ENCODE measurements at places on chromosomes 1 and 21.

- no peak for DNase-seq
These were observed 16.4 kb upstream of the USP25 start for GRCh38 chr21:15713412-15713811.

GRCh38 chr21:40057331-40057730, 190.1 kb downstream of the PCP4 start:
- no peak for DNase-seq

DNA sequence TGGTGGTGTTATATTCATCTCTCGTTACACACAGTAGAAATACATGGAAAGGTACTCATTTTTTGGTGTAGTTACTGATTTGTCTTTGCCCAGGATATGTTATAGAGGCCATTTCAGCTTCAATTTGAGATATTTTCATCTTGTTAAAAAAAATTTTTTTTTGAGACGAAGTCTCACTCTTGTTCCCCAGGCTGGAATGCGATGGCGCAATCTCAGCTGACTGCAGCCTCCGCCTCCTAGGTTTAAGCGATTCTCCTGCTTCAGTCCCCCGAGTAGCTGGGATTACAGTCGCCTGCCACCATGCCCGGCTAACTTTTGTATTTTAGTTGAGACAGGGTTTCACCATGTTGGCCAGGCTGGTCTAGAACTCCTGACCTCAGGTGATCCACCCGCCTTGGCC, 19.0 kb downstream of the MORC3 start:
- no peak for DNase-seq

DNA sequence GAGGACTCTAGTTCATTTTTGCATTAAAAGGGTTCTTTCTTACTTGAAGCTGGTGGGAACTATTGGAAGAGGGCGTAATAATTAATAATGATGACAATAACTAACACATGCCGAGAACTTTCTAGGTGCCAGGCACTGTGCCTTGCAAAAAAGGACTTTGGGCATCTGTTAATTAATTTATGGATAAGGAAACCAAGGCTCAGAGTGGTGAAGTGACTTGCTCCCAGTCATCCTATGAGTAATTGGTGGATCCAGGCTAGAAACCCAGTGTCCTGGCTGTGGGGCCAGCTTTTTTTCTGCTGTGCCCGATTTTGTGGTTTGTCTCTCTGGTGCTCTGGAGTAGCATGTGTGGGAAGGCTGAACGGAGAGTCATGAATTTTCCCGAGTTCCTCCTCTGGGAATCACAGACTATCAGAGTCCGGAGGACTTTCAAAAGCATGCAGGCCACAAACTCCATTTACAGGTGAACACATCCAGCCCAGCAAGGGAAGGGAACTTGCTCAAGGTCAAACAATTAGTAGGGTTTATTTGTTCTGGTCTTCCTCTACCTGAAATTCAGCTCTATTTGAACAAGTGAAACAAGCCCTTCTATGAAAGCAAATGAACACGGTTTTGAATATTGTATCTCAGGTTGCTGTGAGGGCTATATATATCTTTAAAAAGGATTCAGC, 23.4 kb downstream of the ROR1 start:
- no peak for DNase-seq

- DNase-seq = no peak
These were observed 118.6 kb downstream of the SYF2 start for GRCh38 chr1:25113731-25114130.

DNA sequence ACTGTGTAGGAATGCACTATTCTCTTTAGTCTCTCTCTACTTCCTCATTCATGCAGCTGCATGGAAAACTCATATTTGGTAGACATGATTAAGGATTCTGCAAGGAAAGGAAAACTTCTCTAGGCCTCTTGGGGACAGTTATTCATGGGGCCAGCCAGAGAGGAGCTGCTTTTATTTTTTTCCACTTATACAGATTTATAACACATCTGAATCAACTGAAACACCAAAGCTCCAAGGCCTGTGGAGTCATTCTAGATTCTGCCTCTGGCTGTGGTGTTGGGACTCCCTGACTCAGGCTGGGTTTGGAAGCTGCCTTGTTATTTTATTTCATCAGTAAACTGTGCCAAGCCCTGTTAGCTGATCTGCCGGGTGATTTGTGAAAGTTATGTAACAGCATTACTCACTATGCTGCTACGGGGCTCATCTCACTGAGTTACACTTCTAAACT, 83.9 kb upstream of the EDEM3 start:
- no peak for DNase-seq

- DNase-seq = no peak
These were observed 5.6 kb upstream of the GPR25 start for GRCh38 chr1:200867018-200867811.

DNA sequence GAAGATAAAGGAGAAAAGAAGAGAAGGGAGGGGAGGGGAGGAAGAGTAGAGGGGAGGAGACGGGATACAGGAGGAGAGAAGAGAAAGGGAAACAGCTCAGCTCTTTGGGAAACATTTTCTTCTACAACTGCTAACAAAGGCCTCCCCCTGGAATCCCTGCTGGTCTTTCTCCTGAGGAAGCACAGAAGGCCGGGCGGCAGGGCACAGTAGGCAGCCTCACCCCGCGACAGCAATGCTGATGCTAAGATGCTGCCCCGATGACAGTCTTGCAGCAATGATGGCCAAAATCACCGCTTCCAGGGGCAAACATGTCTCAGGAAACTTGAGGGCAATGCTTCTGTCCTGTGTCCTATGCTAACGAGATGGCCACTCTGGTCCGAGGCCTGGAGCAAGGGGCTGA, 5.2 kb downstream of the KIAA2013 start:
- no peak for DNase-seq

GRCh38 chr1:233253832-233254331, 41.6 kb downstream of the PCNX2 start:
- DNase-seq = no peak

DNA sequence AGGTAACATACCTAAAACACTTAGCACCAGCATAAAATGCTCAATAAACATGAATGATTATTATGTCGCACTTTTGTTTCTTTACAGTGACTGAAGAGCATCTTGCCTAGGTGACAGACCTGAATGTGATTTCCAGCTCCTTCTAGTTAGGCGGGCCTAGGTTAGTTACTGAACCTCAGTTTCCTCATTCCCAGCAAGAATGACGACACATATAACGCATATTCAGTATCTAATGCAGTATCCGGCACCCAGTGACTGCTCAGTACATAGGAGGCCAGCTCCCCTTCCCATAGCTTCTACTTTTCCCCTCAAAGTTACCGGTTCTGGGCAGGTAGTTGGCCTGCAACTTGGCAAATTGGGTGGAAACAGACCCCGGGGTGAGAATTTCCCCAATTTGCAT, 763 bp downstream of the AUNIP start:
- no peak for DNase-seq

- DNase-seq = no peak
These were observed 33.9 kb downstream of the SPSB1 start for GRCh38 chr1:9326596-9326995.

- no peak for DNase-seq
These were observed 2.7 kb downstream of the SH2D2A start for GRCh38 chr1:156813750-156814570.

DNA sequence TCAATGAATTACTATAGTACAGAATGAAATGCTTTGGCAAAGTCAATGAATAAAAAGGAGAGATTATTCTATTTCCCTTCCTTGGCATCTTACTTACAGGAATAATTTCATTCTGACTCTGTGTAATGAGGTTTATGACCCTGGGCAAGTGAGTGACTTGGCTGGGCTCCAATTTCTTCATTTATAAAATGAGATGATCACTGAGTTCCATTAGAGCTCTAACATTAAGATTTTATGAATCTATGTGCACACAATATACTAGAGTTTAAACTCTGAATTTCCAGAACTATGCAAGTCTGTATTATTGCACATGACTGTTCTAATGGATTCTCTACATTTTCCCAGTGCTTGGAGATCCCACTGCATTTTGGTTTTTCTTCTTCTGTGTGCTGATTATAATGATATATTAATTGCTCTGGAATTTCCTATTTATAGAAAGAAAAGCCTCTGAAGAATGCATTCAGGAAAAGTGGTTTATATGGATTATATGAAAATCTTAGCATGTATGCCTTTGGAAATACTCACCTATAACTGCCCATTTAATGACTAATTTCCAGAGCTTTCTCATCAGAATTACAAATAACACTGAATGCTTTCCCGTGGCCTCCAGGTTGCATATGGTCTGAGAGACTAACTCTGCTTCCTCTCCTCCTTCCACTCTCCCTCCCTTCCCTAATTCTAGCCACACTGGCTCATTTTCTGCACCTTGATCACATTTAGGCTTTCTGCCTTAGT, 97.4 kb upstream of the CHRM3 start:
- DNase-seq = no peak

DNA sequence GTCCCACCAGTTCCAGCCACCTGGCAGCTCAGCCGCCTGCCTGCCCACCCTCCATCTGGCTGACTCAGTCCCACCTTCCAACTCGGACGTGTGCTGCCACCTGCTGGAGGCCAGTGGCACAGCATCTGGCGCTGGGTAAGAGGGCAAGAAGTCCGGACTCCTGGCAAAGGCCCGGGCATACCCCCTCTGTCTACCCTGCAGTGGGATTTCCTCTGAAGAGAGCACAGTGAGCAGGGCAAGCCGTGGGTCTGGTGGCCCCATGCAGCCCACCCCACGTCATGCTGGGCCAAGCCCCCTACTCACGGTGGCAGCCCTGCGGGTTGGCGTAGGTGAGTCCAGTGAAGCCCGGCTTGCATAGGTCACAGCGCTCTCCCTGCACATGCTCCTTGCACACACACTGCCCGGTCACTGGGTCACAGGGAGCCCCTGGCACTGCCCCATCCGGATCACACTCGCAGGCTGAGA, 24.5 kb downstream of the LAMB3 start:
- peak; percentile 47 for DNase-seq

DNA sequence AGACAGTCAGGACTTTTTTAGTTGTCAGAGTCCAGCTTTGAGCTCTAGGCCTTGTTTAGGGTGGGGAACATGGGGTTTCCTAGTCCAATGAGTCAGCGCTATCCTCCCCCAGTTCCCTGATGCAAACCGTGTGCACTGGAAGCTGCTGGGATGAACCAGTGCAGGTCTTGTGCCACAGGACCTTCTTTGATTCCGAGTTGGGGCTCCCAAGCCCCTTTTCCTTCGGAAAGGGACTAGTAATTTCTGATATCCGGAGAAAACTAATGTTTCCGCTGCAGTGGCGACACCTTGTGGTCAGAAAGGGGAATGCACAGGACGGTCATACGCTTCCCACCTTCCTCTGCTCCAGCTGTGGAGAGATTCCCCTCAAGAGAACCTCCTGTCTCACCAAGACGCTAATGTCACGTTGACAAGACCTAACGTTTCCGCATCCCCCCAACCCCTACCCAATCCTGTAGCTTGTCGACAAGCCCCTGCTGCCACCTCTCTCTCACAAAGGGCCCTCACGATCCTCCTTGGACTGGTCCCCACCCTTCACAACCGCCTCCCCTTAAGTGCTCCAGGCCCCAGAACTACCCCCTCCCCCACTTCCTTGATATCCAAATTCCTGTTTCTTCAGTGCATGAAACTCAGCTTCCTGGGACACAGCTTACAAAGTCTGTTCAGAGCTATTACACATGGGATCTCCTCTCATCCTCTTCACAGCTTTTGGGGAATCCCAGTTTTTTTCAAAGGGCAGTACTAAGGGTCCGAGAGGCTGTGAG, 30.9 kb downstream of the GPA33 start:
- no peak for DNase-seq

- DNase-seq = peak; percentile 61
These were observed 1.6 kb upstream of the CLSTN1 start for GRCh38 chr1:9825093-9826074.

DNA sequence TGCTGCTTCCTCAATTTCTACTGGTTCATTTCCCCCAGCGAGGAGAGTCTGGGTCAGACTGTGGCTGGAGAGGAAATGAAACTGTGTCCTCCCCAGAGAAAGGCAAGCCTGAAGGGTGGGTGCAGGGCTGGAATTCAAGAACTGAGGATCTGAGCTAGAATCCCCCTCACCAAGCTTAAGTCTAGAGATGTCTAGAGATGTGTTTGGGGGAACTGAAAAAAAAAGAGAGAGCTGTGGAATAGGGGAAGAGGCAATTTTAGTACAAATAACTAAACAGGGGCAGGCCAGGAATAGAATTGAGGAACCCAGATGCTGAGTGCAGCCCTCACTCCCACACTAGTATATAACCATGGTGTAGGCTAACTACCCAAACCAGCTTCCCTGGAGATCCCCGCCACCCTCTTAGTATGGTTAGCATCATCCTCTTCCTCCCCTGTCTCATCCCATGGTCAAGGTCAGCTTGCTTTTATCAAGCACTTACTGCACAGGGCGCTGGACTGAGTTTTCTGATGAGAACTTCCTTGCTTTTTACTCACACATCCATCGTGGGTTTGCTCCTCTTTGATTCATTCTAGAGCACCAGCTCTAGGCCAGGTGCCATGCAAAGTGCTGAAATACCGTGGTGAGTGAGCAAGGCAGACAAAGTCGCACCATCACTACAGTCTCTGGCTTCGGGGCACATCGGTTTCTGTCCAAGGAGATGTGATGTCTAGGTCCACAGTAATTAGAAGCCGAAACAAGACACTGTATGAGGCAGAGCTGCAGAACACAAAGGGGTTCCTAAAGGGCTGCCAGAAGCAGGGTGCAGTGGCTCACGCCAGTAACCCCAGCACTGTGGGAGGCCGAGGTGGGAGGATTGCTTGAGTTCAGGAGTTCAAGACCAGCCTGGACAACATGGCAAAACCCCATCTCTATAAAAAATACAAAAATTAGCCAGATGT, 112.9 kb upstream of the IPO9 start:
- DNase-seq = no peak

DNA sequence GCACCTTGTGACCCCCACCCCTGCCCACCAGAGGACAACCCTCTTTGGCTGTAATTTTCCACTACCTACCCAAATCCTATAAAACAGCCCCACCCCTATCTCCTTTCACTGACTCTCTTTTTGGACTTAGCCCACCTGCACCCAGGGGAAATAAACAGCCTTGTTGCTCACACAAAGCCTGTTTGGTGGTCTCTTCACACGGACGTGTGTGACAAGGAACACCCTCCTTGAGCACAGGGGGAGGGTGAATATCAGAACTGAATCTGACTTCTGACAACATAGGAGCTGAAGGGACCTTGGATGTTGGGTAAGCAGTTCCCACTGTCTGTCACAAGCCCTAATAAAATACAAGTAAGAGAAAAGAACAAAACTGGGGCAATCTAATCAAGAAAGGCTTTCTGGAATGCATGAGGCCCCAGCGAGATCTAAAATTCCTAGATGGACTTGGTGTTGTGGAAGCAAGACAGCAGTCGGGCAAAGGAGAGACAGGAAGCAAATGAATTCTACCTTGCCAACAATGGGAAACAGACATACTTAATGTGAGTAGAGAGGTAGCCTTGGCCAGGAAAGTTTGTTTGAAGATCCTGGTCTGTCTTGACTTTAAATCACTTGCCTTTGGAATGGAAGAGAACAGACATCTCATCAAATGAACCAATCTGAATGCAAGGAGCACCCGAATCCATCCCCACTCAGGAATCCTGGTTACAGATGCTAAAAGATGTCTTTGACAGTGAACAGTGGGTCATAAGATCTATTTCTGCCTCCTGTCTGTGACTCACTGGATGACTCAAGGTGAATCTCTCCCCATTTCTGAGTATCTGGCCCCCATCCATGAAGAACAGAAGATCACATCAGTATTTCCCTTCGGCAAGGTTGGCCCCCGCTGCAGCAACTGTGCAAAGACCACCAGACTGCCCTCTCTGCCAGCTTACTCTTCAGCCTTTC, 53.3 kb downstream of the OLFML3 start:
- DNase-seq = no peak
